NCI-H1436 (cell line): ENCODE measurements at places on chromosomes 11 and 22.

GRCh38 chr11:9568854-9569587, 4.4 kb upstream of the WEE1 start:
- no peak for DNase-seq

DNA sequence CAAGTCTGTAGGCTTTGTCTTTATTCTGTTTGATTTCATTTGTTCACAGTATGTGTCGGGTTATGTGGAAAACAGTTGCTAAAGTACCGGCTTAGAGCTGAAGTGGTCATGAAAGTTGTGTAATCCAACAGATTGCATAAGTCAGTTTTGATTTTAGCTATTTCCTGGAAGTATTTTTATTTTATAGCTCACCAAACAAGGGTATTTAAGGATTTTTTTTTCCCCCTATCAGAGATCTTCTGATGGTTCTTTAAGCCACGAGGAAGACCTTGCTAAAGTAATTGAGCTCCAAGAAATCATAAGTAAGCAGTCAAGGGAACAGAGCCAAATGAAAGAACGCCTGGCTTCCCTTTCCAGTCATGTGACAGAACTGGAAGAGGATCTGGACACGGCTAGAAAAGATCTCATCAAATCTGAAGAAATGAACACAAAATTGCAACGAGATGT, 55.9 kb downstream of the PPFIA1 start:
- no peak for DNase-seq

DNA sequence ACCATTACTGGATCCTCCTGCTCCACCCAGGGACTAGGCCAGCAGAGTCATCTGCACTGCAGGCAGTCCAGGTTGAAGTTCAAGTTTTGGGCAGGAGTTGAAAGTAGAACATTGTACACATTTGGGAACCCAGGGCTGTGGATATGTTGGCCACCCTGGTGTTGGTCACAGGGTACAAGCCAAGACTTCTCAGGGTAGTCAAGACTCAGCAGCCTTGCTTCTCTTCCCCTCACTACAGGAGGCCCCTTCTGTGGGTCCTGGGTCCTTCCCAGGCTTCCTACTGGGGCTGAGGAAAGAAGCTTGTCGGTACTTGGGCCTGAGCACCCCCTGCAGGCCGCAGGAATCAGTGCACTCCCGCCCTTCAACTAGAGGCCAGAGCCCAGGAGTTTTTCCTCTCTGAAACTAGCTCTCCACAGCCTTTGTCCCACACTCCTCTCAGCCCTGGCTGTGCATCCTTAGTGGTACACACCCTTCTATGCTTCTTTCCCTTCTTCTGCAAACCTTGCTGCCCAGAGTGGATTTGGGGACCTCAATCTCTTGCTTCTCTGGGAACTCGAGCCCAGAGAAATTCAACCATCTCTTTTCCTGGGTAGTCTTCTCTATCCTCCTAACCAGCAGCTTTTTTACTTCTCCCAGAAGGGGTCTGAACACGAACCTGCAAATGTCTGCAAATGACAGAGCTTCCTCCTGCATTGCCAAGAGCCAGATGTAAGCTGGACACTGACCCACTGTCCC, 2.6 kb upstream of the HPX start:
- peak; percentile 53 for DNase-seq

GRCh38 chr11:9066433-9066925, 24.9 kb downstream of the SCUBE2 start:
- DNase-seq: no peak

DNA sequence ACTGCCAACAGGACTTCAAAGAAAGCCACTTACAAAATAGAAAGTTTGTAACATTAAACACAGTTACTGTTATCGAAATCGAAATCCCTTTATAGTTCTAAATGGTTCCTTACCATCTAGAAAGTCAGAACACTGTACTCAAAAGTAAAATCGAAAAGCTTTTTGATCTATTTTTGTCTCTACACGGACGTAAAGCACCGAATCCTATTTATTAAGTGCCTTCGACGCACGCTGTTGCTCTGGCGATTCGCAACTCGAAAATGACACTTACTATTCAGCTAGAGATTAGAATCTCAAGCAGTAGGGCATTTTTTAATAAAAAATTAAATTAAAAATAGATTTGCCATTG, 78.3 kb downstream of the LARGE1 start:
- DNase-seq: no peak

GRCh38 chr11:105968021-105968697, 53.9 kb downstream of the MSANTD4 start:
- no peak for DNase-seq

DNA sequence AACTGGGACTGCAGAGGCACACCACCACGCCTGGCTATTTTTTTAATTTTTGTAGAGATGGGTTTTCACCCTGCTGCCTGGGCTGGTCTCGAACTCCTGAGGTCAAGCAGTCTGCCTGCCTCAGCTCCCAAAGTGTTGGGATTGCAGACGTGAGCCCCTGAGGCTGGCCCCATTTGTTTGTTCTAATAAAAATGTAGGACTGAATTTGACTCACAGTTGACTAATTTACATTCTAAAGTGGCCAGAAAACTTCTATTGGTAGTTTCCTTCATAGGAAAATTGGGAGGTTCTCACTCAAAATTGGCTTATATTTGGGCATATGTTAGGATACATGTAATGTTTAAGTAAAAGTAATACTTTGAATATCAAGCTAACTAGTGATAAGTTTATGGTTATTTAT, 35.0 kb downstream of the PPFIA1 start:
- no peak for DNase-seq

- DNase-seq: no peak
Measured at GRCh38 chr11:117435326-117435725, 107.7 kb downstream of the CEP164 start.

GRCh38 chr11:61511383-61511782, 2.8 kb downstream of the LRRC10B start:
- DNase-seq: no peak

DNA sequence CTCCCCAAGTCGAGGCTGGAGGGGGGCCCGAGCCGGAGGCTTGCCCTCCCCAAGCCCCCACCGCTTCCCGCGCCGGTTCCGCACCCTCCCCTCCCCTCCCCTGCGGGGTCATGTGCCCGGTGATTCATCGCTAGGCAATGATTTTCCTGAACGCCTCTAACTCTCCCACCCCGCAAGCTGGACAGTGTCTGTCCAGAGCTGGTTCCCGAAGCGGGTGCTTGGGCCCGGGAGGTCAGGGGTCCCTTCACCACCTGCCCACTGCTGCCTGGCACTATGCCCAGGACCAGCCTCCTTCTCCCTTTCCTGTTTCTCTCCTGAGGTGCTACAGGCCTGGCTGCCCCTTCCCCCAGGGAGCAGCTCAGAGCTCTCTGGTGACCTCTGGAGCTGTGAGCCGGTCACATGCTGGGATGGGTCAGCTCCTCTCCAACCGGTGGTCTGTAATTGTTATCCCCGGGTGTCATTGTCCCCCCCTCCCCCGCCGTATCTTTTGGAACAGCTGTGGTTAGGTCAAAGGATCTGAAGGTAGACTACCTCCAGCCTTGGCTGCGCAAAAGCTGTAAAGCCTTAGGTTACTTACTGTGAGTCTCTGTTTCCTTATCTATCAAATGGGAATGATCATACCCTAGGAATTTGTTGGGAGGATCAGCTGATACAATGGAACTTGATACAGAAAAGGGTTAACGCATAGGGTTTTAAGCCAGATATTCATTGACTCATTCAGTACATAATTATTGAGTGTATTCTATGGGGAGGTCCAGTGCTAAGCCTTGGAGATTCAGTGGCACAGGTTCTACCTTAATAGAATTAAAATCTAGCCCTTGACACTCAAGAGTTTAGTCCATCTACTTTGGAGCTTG, 753 bp downstream of the STX3 start:
- DNase-seq: no peak

GRCh38 chr11:34846467-34846866, 69.7 kb downstream of the APIP start:
- DNase-seq: no peak

DNA sequence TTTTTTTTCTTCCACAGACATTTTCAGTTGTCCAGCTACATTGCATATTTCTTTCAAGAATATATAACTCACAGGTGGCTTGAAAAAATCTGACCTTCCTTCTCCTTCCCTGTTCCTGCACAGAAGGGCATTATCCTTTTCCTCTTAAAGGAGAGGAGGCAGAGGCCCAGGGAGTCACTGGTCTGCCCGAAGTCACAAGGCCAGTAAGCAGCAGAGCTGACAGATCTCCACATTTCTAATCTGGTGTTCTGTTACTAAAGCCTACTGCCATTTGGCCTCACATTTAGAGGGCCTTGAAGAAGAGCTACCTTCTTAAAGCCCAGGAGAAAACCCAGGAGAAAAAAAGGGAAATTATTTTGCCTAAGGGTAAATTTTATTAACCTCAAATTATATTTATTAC, 12.3 kb downstream of the ENDOD1 start:
- no peak for DNase-seq

- no peak for DNase-seq
Measured at GRCh38 chr22:27870234-27871191, 48.5 kb downstream of the PITPNB start.
